ENCODE measurements at places on chromosomes 1 and 21.

DNA sequence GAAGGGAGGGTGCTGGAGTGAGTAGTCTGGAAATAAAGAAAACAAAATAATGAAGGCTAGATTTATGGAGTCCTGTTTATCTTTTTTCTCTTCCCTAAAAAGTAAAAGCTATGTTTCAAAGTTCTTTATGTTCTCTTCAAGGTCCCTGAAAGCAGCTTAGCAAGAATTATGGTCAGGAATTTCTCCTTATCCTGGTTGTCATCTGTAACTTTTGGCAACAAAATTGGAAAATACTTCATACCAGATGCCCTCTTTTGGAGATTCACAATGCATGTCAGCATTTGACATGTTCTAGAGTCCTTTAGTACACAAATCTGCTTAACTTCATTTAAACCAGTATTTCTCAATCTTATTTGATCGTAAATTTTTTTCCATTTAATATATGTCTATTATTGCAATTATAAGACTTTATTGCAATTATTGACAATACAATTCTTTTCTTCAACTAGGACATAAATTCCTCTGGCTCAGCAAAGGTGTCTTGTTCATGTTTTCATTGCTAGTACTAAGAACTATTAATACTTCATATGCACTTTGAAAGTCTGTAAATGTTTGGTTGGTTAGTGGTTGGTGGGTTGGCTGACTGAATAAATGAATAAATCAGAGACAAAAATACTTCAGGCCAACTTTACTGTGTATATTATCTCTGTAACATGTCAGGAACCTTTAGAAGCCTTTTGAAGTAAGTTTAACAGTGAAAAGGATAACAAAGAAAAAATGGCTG is 101.5 kb downstream of the ATP1B1 start:
- DNase-seq = no peak

DNA sequence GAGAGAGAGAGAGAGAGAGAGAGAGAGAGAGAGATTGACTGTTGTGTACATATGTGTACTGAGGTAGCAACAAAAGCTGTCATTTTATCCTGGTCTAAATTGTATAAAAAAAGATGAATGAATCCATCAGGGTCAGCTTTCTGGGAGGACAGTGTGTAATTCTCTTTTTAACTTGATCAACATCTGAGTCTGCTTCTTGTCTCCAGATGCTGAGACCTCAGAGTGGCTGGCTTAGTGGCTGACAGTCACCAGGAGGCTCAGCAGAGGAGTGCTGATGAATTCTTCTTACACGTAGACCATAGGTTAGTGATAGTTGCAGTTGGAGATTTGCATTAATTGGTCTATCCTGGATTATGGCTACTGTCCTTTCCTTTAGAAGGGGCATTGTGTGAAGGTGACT is 28.5 kb upstream of the PLXNA2 start:
- DNase-seq = no peak

- DNase-seq = no peak
These were observed 7.8 kb downstream of the GLIS1 start for GRCh38 chr1:53731043-53731600.

DNA sequence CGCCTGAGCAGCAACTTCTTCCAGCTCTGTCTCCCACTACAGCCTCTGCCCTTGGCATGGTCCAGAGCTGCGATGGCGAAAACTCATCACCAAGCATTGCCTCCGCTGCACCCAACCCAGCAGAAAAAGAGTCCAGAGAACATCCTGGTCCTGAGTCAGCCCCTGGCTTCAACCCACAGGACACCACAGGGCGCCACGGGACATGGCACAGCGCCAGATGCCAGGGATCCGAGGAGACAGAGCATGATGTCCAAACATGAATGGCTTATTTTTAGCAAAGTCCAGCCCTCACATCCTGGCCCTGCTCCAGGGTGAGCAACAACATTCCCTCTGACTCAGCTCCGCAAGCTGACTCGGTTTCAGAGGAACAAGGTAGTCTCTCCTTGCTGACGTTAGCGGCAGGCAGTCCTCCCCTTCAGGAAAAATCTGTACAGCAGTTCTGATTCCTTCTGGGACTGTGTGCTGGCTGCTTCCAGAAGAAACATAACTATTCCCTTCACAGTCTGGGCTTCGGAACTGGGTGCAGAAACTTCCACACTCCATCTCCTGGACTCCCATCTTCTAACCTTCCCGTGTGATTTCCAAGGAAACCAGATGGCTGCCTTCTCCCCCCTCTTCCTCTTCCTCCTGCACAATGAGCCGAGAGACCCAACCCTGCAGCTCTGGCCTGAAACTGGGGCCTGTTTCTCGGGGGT is 131.3 kb downstream of the TOMM20 start:
- DNase-seq = peak; percentile 11

GRCh38 chr1:6245869-6246496 is 2.0 kb downstream of the HES3 start:
- peak; percentile 76 for DNase-seq

GRCh38 chr1:170619241-170620028 is 44.5 kb upstream of the PRRX1 start:
- no peak for DNase-seq

DNA sequence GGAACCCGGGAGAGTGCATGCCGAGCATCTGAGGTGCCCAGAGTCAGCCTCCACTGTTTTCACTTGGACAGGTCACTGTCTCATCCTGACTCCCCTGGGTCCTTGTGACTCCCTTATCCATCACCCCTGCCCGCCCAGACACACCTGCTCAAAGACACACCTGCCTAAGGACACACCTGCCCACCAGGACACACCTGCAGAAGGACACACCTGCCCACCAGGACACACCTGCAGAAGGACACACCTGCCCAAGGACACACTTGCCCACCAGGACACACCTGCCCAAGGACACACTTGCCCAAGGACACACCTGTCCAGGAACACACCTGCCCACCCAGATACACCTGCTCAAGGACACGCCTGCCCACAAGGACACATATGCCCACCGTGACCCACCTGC is 70.8 kb upstream of the ARHGEF16 start:
- no peak for DNase-seq

DNA sequence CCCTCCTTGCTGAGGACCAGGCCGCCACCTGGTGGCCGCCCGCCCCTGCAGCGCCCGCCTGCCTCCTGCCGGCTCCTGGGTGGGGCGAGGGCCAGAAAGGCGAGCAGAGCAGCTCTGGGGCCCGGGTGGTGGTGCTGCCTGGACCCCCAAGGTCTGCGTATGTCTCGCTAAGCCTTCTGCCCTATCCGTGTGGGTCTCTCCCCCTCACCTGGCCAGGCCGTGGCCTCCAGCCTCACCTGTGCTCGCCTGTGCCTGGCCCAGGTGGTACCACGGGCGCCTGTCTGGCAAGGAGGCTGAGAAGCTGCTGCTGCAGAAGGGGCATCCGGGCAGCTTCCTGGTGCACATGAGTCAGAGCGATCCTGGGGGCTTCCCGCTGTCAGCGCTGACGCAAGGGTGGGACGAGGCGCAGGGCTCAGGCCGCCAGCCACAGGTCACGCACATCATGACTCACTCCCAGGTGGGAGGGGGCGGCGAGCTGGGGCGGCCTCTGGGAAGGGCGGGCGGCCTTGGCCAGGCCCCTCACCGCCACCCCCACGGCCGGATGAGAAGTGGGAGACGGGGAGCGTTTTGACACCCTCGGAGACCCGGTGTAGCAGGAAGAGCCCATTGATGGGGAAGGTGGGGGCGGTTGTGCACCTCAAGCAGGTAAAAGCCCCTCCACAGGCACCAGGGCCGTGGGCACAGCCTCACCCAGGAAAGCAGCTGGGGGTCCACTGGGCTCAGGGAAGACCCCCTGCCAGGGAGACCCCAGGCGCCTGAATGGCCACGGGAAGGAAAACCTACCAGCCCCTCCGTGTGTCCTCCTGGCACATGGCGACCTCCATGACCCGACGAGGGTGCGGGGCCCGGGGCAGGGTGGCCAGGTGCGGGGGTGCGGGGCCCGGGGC is 9.9 kb downstream of the RNF223 start:
- peak; percentile 81 for DNase-seq

DNA sequence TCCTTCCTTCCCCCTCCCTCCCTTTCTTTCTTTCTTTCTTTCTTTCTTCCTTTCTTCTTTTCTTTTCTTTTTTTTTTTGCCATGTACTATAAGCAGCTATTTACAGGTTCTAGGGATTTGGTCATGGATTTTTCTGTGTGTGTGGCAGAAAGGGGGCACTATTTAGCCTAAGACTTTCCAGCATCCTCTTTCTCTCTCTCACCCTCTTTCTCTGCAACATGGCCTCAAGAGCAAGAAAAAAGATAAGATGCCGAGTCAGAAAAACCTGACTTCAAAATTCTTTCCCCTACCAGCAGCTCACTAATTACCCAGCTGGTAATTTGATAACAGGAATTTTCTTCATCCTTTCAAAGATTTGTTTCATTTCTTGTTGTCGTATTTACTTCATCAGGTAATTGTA is 458.3 kb upstream of the ADAMTS5 start:
- DNase-seq = no peak

DNA sequence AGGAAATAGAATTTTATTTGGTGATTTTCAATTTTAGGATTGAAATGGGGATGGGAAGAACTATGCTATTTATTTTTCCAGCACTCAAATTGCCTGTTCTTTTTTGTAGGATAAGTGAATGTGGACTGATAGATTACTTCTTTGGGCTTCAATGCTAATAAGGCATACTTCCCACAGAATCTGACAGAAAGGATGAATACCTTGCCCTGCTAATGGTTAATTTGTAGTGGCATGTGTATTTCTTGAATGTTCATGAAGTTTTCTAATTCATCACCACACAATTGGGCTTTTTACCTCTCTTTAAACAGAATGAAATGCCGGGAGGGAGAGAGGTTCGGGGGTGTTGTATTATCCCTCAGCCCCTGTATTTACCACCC is 369.1 kb upstream of the ADGRL2 start:
- no peak for DNase-seq

DNA sequence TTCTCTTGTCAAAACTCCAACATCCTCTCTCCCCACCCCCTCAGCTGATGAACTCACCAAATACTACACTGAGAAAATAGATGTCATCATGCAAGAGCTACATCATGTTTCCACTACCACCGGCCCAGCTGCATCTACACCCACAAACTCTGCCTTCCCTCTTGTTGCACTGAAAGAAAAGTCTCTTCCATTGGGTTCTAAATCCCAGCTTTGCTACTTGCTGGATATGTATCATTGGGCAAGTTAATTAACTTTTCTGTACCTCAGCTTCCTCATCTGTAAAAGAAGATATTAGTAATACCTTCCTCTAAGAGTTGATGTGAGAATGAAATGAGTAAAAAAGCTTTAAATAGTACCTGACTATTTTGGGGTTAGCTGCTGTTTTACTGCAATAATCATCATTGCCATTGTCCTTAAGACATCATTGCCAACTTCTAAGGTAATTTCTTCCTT is 108.6 kb downstream of the OLFML2B start:
- DNase-seq = no peak

- DNase-seq = no peak
These were observed 603.7 kb upstream of the CAMK1G start for GRCh38 chr1:208979776-208980175.

GRCh38 chr1:198491028-198491427 is 49.5 kb downstream of the ATP6V1G3 start:
- DNase-seq = no peak

- no peak for DNase-seq
These were observed 91.7 kb downstream of the LIPI start for GRCh38 chr21:14119038-14119437.

DNA sequence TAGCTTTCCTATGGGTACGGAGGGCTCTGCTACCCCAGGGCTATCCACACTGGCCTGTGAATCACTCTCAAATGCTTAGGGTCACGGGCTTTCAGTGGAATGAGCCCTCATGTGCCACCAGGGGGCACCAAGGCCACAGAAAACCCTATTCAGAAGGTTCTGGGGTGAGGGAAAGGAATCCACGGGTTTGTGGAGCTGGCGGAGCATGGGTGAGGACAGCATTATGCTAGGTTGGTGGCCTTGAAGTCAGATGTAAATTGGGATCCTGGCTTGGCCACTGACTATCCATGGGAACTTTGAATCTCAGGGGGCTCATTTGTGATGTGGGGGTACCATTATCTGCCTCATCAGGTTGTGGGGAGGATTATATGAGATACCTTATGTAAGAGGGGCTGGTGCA is 5.1 kb upstream of the LAMTOR5 start:
- DNase-seq = peak; percentile 75

DNA sequence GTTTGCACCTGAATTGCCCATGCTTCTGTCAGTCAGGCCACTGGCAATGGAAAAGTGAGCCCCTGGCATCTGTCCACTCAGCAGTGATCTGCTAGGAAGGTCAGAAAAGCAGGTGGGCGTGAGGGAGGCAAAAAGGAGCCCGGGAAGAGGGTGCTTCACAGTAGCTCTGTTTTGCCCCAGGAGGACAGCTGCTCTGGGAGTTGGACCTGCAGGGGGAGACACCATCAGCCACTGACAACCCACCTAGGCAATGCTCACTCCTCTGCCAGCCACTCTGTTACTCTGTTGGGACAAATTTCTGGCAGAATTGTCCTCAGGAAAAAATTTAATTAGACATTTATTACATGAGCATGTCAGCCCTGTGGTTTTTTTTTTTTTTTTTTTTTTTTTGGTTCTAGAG is 146.4 kb downstream of the LRIG2 start:
- no peak for DNase-seq
